ENCODE measurements at places on chromosomes 3 and 15. TPM values are rescaled to one million over a fixed set of nuclear protein-coding genes. Genes with fewer than 3 reads are reported as not detected.

GRCh38 chr15:40307421-40308211 is at the start of gene PLCB2:
TSS of gene PLCB2 (minus strand) at chr15:40307935. CDS start at chr15:40307672, 263 bp downstream.
- DNase-seq, result no peak

- DNase-seq, result no peak
These were observed 332.2 kb upstream of the GOLIM4 start for GRCh38 chr3:168427835-168428475.

DNA sequence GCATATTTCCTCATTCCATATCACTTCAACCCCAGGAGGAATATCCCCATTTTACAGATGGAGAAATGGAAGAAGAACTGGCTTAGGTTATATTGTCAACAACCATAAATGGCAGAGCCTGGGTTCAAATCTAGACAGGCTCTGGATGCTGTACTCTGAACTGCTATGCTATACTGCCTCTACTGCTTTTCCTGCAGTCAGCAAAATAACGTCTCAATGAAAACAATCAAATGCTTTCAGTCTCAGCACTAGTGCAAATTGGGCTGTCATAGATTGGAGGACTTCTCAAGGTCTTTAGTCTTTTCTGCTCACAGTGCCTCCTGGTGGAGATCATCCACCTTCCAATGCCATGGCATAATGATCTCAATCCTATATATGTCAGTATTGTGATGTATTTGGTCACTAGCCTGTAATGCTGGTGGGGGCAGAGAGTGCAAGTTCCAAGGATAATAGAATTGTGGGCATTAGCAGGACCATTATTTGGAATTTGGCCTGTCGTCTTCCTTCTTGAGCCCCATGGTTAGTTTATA is 285.0 kb downstream of the CLSTN2 start:
- DNase-seq, result no peak

GRCh38 chr3:48423883-48424695 is 5.8 kb downstream of the PLXNB1 start:
- no peak for DNase-seq

PLAAT1 gene
- total RNA-seq, result not detected

C2CD4A gene
- not detected for total RNA-seq

PPIP5K1 gene
- 34.5 TPM for total RNA-seq

DNA sequence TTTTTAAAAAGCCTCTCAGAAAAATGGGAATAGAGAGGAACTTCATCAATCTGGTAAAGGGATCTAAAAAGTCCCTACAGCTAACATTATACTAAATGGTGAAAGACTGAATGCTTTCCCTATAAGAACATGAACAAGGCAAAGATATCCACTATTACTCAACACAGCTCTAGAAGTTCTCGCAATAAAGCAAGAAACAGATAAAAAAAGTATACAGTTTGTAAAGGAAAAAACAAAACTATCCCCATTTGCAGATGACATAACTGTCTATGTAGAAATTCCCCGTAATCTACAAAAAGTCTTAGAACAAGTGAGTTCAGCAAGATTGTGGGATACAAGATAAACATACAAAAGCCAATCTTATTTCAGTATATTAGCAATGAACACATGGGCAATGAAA is 15.4 kb downstream of the EDC3 start:
- no peak for DNase-seq
